ENCODE measurements at places on chromosomes 5 and 9. TPM values are rescaled to one million over a fixed set of nuclear protein-coding genes. Genes with fewer than 3 reads are reported as not detected.

Gene SAPCD2
- total RNA-seq, result 2.7 TPM

Gene MVB12B
- total RNA-seq, result 16.5 TPM

Gene PCDHGA11
- 6.6 TPM for total RNA-seq

Gene GABRG2
- 0.74 TPM for total RNA-seq

Gene CCDC192
- not detected for total RNA-seq

Gene APBA1
- total RNA-seq, result 13.3 TPM

DNA sequence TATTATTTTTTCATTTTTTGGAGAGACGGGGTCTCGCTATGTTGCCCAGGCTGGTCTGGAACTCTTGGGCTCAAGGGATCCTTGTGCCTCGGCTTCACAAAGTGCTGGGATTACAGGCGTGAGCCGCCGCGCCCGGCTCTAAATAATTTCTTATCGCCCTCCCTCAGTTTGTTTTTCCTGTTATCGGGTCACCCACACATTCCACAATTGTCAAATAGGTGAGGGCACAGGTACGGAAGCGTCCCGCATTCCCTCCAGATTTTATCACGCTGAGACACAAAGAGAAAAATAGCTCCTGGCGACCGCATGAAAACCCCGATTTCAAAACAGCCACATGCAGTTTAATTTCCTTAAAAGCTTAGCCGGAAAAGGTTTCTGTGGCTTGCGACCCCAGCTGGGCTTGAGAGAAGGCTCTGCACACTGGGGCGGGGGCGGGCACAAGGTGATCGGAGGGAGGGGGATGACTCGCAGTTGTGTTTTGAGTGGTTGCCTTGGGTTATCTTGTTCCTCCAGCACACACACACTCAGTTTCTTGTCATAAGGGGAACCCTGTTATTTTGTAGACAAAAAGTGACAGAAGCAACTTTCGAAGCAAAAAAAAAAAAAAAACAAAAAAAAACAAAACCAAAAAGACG lies 717 bp upstream of the IQGAP2 start:
- no peak for DNase-seq

DNA sequence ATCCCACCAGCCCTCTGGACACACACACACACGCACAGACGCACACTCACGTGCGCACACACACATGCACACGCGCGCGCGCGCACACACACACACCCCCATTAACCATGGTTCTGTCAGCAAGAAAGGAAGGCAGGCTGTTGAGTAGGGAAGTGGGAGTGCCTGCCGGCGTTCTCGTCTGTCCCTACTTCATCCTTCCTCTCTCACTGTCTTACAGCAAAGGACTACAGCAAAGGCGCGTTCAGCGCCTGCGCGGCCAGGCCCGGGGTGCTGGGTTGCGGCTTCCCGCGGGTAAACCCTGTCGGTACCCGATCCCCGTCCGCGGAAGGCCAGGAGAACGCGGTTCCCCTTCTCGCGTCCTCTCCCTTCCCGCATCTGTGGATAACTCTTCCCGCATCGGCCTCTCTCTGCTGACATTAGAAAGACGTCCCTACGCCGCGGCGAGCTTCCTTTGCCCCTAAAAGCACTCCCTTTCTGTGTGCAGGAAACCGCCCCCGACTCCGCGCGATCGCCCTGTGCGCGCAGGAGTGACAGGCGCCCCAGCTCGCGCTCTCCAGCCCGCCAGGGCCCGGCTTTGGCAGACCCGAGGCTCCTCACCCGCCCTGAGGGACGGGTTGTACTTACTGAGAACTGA lies 219.2 kb downstream of the AGTPBP1 start:
- no peak for DNase-seq

DNA sequence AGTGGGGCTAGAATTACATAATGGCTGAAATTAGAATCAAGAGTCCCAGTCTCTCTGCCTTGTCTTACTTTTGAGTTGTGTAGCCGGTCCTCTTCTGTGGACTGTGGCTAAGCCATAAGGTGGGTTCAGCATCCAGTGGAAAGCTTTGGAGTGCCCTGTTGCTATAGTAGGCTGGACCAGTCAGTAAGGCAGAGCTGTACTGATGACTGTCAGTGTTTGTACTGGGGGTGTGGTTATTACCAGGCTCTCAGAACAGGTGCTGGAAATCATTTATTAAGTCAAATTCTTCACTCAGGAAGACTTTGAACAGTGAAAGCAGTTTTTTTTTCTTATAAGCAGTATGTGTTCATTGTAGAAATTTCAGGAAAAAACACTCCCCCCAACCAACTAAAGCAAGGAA lies 129.4 kb downstream of the ZSWIM6 start:
- DNase-seq, result no peak

DNA sequence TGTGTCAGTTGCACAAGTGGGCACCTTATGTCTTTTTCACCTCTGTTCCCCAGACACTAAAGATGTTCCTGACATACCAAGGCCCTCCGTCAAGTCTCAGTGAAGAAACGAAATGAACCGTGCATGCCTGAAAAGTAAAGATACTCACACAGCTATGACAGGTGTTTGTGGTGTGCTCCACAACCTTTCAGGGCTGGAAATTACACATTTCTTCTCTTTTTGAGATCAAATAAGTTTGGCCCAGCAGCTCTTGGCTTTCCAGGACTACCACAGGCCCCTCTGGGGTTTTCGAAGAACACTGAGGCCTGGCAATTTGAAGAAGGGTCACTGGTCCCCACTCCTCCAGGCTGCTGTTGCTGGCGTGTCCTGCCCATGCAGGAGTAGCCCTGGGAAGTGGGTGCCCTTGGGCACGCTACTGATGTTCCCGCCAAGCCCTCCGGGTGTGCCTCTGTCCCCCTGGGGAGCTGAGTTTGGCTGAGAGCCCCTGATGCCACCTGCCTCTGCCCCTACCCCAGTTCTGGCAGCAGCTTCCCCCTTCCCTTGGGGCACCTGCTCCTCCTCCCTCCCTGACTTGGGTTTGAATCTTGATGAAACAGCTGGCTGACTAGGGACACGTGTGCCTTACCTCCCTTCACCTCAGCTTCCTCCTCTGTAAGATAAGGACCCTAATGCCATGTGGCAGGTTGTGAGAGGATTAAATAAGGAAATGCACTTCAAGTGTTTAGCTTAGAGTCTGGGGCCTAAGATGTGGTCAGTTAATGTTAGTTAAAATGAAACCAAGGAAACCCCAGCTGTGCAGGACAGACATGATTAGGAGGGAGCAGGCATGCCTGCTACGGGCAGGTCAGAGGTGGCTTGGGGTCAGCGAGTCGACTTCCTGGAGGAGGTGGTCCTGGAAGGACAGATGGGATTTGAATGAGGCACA lies 49.1 kb upstream of the GADD45G start:
- no peak for DNase-seq

- no peak for DNase-seq
Observed at GRCh38 chr9:82991671-82992070, 71.3 kb downstream of the RASEF start.

All from vagina (tissue), 2 donors.